ENCODE measurements at places on chromosomes 4 and X.
A peak's percentile ranks its signal among the peaks of the same experiment; 100 is the strongest.

DNA sequence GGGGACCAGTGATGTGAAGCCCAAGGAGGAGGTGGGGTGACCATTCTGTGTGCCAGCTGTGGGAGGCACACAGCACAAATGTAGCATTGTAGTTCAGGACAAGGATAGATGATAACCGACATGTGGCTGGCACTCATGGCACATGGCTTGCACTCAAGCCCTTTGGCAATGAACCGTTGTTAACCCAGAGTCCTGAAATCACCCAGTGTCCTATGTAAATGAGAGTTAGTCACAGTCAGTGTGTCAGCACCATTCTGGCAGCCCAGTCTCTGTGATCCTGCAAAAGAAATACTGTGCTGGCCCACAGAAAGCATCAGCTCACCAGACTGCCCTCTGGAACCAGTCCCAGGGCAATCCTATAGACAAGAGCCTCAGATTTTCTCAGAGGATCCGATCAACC lies 339.3 kb downstream of the MID1IP1 start:
- DNase-seq, result no peak

- DNase-seq, result peak; percentile 56
Measured at GRCh38 chr4:113978561-113979147, 793 bp downstream of the ARSJ start.

DNA sequence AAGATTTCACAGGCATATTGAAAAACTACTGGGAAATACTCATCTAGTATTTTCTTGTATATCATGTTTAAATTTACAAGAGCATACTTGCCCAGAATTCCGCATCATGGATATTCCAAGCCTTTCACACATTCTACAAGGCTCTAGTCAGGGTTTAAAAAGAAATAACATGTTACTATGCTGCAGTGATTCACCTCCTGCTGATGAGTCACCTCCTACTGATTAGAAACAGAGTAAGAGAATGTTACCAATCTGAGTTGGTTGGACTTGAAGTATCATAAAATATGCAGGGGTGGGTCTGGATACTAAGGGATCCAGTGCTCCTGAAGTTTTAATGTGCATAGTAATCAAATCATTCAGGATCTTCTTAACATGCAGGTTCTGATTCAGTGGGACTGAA lies 192.0 kb upstream of the ANK2 start:
- peak; percentile 96 for DNase-seq

DNA sequence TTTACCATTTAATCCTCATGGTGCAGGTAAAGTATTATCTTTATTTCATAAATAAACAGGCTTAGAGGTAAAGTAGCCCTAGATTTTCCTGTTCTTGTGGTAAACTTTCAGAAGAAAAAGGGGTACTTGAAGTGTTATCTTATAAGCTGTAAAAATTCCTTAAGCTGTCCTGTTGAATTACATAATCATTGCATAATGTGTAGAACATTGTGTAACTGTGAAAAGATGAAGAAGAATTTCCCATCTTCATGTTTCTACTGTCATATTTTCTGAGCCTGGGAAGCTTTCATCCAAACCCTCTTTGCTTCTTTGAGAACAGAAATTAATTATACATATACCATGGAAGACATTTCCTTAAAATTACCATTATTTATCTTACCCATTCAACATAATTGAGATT lies 90.5 kb downstream of the ELOVL6 start:
- DNase-seq, result peak; percentile 12

DNA sequence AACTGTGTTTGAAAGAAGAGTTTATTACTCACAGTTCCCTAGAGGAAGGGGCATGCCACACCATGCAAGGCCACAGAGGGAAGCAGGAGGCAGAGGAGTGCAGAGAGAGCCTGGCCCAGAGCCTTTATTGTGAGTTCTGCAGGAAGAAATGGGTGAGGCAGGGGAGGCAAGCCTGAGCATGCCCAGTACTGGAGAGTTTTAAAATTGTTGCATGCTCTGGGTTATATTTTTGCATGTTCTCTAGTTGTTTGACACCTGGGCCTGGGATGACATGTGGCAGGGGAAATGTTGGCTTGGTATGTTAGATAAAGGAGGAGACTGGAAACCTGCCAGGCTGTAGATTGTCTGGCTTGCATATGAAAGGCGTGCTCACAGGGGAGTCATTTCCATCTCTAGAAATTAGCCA lies 19.7 kb upstream of the CRMP1 start:
- DNase-seq, result no peak

GRCh38 chr4:183617075-183617474 lies 41.9 kb downstream of the RWDD4 start:
- no peak for DNase-seq

DNA sequence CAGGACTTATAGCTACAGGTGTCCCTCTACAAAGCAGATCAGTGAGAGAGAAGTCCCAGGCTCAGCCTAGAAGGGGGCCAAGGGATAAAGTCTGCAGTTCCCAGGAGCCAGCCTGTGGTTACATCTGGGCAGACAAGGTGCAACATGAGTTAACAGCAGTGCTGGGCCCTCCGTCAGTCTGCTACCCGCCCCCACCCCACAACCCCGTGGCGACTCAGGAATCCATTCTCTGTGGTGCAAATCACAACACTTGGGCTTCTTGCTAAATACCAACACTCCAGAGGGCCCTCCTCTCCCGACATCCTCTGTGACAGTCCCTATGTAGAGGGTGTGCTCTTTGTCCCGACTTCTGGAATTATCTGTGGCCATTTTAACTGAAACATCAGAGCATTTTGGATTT lies 13.8 kb downstream of the GPM6B start:
- no peak for DNase-seq

DNA sequence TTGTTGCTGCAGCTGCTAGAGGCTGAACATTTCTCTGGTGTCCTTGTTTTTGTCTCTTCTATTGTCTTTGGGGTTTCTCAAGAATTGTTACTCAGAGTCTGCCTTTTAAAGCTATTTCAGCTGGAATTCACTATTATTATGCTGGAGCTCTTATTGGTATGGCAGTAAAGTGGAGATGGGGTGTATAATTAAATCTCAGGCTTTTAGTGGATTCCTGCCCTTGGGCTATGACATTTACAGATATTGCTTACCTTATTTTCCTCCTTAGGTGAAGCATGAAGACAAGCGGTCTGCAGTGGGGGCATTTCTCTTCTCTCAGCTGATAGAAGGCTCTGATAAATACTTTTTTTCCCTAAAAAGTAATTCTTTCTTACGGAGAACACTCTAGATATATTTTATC lies 1656.6 kb upstream of the IGFBP7 start:
- no peak for DNase-seq

DNA sequence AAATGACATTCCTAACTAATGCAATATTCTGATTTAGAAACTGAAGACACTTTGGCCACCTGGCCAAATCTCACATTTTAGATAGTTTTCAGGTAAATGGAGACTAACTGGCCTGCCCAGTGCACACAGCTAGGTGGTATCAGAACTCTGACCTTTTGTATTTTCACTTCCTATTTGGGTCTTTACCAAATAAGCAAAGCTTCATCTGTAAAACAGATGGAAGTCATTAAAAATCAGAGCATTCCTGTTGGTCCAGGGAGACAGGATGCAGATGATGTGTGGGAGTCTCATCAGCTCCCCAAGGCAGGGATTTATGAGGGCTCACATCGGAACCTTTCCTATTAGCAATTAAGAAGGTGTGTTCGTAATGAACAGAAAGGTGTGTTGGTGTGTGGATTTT lies 57.7 kb downstream of the ARHGAP10 start:
- DNase-seq, result peak; percentile 20

DNA sequence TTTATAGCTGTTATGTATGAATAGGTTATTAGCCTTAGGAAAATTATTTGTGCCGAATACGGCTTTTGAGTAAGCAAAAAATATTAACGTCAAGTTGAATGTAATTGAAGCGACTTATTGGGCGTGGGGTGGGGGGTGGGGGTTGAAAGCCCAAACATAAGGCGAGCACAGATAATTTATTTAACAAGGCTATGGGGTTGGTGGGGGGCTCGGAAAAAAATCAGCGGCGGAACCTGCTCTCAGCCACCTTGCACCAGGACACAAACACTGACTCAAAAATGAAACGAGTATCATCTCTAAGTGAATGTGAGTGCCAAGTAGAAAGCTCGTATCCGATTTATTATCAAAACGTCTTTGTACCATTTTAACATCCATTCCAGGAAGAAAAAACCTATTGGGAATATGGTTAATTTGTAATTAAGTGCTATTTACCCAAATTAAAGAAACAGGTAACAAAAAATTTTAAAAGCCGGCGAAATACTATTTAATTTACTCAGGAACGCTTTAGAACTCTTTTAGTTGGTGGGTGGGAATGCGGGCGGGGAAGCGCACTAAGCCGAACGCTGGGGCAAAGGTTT lies 902 bp upstream of the LARP1B start:
- peak; percentile 11 for DNase-seq

DNA sequence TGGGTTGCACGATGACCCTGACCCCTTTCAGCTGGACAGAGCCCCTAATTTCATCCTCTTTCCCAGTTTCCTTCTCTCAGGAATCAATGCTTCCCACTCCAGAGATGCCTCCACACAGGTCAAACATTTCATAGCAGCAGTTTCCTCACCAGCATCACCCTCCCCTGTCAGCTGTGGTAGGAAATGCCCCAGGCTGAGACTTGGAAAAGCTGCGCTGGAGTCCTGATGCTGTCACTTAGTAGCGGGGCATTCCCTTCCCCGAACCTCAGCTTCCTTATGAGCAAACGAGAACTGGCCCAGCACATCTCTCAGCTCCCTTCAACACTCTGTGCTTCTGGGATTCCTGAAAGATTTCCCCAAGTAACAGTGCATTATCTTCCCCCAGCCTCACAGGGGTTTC lies 2.7 kb downstream of the GJB1 start:
- no peak for DNase-seq

- no peak for DNase-seq
Measured at GRCh38 chrX:12329476-12329875, 191.2 kb downstream of the FRMPD4 start.

GRCh38 chr4:1992468-1993168 lies 16.2 kb downstream of the NELFA start:
- no peak for DNase-seq

GRCh38 chr4:53599632-53600031 lies 8.3 kb upstream of the LNX1 start:
- no peak for DNase-seq

GRCh38 chr4:100162027-100162685 lies 28.1 kb downstream of the DDIT4L start:
- no peak for DNase-seq

DNA sequence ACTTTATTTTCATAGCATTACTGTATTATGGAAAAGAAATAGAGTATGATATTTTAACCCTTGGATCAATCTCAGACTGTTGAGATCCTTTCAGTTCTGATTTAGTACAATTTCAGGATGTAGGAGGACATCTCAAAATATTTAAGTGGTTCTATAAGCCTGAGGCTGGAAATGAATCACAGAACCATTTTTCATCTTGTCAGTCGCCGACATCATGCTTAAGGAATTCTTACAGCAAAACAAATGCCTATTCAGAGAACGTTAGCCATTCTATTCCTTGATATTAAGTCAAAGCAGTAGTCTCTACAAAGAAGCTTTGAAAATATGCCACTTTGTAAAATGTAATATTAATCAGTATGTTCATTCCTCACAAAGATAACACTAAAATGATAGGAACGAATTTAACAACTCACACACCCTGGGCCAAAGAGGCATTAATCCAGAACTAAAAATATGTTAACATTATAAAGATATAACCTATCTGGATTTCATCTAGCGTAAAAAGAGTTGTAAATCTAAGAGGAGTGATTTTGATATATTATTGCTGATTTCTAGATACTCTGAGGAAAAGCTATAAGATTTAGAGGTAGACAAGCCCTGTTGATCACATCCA lies 152.0 kb downstream of the GASK1B start:
- DNase-seq, result peak; percentile 94

- no peak for DNase-seq
Measured at GRCh38 chrX:54570332-54570731, 40.3 kb downstream of the GNL3L start.

DNA sequence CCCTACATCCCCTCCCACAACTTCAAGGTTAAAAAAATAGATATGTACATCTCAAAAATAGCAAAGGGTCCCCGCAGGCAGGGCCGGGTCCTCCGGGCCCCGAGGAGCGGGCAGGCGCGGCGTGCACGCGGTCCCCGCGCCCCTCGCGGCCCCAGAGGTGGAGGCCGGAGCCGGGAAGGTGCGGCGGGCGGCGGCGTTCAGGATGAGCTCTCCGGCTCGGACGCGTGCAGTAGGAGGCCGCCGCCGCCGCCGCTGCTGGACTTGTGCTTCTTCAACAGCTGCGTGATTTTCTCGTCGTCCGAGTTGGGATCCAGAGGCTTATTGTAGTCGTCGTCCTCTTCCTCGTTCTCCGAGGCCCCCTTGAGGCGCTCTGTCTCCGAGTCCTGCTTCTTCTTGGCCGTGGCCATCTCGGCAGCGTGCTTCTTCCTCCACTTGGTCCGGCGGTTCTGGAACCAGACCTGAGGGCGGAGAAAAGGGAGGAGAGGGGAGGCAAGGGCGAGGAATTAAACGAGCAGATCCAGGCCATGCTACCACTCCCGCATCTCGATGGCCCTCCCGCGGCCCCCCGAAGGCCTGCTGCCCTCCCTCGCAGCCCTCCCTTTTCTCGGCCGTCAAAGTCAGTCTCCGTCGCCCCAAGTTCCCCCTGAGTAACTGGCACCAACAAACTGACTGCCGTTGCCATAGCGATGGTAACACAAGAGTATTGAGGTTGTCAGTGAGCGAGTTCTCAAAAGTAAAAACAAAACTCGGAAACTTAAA lies 5.8 kb downstream of the NKX6-1 start:
- peak; percentile 25 for DNase-seq

- DNase-seq, result no peak
Measured at GRCh38 chrX:138982365-138982764, 270.8 kb upstream of the FGF13 start.

DNA sequence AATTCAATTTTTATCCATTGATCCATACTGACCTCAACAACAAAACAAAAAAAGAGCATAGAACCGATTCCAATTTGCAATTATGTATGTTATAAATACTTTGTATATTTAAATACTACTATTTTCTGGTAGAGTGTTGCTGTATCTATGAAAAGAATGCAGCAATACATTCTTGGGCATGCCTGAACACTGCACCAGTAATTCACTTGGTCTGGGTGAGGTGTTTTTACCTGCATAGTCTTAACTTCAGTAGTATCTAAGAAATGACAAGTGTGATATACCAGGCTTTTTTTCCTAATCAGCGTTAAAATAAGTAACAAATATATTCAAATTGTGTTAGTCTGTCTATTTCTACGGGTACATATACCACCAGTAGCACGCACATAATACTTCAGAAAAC lies 120.2 kb downstream of the KLHL13 start:
- no peak for DNase-seq

- peak; percentile 28 for DNase-seq
Measured at GRCh38 chr4:30718641-30719453, 1.3 kb upstream of the PCDH7 start.

- no peak for DNase-seq
Measured at GRCh38 chr4:16202598-16202997, 23.7 kb downstream of the TAPT1 start.

GRCh38 chr4:109411964-109412363 lies 21.7 kb upstream of the SEC24B start:
- peak; percentile 12 for DNase-seq

- no peak for DNase-seq
Measured at GRCh38 chr4:51884606-51885005, 41.7 kb downstream of the DCUN1D4 start.

GRCh38 chr4:19104176-19104575 lies 1082.6 kb upstream of the LCORL start:
- DNase-seq, result no peak
